ENCODE measurements at places on chromosomes 12 and 14. TPM values are rescaled to one million over a fixed set of nuclear protein-coding genes. Genes with fewer than 3 reads are reported as not detected.

Gene KCNA1
- total RNA-seq, result not detected

DNA sequence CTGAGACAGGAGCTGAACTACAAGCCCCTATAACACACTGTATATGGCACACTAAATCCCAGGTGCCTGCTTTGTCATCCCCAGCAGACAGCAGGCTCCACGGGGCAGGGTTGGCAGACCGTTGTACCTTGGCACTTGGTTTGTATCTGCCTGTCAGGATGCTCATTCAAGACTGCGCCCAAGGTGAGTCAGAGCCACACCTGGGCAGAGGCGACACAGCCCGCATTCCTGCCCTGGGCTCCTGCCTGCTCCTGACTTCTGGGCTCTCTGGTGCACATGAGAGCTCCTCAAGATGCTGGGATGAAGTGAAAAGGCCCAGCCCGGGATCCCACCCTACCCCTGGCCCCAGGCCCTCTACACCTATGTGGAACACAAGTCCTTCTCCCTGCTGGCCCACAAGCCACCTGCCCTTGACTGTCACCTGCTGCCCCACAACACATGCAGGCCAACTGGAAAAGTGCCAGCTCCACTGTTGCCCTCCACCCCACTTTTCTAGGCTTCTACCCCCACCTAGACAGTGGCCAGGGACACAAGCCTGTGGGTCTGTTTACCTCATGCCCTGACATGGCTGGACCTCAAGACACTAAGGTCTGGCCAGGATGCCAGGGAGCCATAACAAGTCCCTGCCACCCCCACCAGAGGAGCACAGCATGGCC is 30.8 kb upstream of the PNMA1 start:
- DNase-seq, result no peak

Gene CCDC177
- total RNA-seq, result not detected

DNA sequence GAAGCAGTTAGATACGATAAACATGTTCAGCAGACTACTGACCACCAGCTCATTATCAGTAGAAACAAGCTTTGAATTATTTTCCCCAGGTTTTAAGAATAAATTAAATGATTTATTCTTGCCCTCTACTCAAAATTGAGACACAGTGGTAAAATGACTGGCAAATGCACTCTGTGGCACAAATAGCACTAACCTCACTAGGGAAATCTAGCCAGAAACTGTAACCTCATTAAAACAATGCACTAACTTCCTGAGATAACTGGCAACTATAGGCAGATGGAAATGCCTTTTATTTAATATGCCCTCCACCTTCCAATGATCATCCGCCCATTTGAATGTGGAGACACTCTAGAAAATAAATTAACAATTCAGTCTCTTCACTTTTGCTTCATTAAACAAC is 33.2 kb downstream of the CPNE8 start:
- no peak for DNase-seq

Gene GPR84
- total RNA-seq, result 2.6 TPM

Gene MANSC4
- total RNA-seq, result not detected
